CD4-positive, alpha-beta T cell treated with Interleukin-15 for 1 hour (primary cell): ENCODE measurements at places on chromosomes 6 and 20.

GRCh38 chr20:37333848-37334318 lies 12.1 kb upstream of the SRC start:
- peak; percentile 80 for DNase-seq

DNA sequence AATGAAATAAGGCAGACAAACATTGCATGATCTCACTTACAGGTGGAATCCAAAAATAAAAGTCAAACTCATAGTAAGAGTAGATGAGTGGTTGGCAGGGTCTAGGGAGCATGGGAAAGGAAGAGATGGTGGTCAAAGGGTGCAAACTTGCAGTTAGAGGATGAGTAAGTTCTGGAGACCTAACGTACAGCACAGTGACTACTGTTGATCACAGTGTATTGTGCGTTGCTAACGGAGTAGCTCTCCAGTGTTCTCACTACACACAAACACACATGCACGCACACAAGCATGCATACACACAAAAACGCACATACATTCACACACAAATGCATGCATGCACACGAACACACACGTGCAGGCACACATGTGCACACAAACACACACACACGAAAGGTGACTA lies 54.9 kb downstream of the LY86 start:
- no peak for DNase-seq

DNA sequence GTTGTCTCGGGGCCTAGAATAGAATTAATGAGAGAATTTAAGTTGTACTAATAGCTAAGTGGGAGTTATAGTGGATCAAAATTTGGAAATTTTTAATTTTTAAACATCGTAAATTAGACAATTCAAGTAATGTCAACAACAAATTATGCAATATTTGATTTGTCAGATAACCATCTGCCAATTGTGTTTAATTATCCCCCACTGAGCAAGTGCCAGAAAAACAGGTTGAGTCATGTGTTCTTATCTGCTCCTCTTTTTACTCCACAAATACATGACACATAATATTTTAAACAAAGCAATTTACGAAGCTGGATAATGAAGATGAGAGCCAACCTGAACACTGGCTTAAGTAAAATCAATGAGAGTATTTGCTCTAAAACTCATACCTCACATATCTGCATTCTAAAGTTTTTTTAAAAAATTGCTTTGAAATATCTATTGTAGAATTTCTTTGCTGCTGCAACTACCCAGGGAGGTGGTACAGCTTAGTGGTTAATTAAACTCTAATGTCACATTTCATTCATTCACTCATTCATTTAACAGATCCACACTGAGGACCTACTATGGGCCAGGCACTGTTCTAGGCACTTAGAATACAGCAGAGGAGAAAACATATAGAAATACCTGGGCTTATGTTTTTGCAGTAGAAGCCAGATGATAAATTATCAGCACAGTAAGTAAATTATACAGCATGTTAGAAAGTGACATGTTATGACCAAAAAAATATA lies 57.1 kb upstream of the MAP7 start:
- no peak for DNase-seq

DNA sequence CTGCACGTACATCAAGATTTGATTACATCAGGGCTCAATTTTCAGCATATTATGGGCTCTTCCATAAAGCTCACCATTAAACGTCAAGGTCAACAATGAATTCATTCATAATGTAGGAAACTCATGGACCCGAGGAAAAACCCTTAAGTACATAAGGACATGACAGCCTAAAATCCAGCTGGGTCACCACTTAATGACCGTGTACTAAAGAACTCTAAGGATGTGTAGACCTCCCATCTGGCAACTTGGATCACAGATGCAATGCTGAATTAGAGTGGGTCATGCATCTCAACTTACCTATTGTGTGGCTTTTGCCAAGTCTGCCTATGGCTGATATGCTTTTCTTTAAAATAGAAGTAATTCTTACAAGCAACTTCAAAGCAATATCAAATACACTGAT lies 26.7 kb upstream of the DEFB112 start:
- DNase-seq, result no peak

GRCh38 chr6:169169941-169170582 lies 83.6 kb downstream of the THBS2 start:
- DNase-seq, result peak; percentile 15

DNA sequence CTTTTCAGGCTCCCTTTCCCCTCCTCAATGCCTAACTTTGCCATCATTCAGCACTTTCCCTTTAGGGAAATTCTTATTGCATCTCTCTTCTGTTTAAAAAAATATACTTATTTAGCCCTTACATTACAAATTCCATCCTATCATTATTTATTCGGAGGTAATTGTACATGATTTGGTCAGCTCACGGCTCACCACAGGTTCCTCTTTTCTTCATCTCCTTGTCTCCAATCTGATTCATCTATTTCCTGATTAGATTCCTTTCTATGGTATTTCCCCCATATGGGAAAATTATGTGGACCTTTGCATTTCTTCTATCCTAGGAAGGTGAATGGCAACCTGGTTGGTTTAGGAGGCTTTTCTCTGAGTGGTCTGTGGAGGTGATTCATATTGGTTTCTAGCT lies 12.9 kb upstream of the EMILIN3 start:
- DNase-seq, result no peak

- no peak for DNase-seq
These were observed 737.1 kb downstream of the DHX35 start for GRCh38 chr20:39699166-39699725.

DNA sequence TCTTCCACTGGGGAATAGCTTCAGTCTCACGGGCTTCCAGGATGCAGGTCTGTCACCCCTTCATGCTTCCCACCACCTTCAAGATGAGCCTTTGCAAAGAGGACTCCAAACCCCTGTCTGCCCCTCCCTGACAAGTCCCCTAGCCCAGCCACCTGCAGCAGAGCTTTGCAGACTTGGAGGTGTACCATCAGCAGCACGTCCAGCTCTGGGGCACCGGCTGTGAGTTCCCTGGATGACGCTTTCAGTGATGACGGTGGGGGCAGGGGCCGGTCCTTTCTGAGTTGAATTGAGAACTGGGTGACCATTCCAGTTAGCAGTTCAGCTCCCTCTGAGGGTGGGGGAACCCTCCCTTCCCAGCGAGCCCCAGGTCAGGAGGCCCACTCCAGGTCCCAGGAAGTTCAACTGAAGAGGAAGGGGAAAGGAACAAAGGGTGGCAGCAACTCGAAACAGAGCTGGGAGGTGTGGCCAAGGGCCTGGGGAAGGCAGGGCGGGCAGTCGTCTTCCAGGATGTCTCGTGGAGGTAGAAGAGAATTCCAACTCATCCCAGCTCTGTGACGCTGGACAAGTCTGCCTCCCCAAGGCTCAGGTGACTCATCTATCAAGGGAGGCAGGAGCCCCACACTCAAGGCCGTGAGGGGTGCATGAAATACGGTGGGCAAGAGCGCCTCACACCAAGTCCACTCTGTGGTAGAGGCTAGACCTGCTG lies 86.0 kb downstream of the PTPN1 start:
- DNase-seq, result no peak

- no peak for DNase-seq
These were observed 458.4 kb downstream of the CD83 start for GRCh38 chr6:14575961-14576360.

DNA sequence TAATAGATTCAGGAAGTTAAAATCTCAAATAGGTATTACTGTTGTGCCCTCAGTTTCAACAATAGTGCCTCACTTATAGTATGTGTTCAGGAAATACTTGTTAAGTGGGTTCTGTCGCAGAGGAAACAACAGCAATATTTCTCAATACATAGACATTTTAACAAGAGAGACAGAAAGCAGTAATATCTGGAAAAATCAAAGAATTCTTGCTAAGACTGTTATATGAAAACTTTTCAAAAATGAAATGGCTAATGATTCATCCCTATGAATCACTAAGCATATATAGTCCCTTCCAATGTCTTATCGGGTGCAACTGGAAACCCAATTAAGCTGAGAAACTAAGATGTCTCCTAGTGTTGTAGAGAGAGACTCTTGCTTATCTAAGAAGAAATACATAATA lies 668.9 kb downstream of the TFAP2A start:
- DNase-seq, result no peak

GRCh38 chr6:34328969-34329368 lies 63.5 kb downstream of the NUDT3 start:
- DNase-seq, result no peak

- DNase-seq, result peak; percentile 72
These were observed 31.1 kb downstream of the CEBPB start for GRCh38 chr20:50221501-50222308.

DNA sequence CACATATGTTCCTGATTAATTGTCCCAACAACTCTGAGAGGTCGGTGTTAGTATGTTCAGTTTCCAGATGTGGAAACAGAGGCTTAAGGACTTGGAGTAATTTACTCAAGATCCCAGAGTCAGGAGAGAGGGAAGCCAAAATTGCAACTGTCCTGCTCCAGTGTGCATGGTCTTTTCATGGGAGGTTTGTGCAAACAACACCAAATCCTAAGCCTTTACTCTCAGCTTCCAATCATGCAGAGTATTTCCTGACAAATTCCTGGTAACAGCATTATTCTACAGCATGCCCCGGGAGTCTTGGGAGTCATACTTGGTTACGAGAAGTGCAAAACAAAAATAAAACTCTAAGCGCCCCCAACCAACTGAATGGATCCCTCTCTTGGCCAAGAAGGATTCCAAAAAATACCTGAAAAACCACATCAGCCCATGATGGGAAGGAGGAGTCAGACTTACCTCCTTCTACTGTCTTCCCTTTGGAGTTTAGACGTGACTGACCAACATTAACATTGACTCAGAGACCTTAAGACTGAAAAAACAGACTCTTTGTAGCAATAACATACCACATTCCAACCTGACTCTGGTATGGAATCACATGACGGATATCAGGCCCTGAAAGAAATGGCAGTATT lies 30.8 kb upstream of the PPP1R3G start:
- no peak for DNase-seq

GRCh38 chr6:31901415-31901952 lies 402 bp downstream of the ZBTB12 start:
- DNase-seq, result peak; percentile 65

DNA sequence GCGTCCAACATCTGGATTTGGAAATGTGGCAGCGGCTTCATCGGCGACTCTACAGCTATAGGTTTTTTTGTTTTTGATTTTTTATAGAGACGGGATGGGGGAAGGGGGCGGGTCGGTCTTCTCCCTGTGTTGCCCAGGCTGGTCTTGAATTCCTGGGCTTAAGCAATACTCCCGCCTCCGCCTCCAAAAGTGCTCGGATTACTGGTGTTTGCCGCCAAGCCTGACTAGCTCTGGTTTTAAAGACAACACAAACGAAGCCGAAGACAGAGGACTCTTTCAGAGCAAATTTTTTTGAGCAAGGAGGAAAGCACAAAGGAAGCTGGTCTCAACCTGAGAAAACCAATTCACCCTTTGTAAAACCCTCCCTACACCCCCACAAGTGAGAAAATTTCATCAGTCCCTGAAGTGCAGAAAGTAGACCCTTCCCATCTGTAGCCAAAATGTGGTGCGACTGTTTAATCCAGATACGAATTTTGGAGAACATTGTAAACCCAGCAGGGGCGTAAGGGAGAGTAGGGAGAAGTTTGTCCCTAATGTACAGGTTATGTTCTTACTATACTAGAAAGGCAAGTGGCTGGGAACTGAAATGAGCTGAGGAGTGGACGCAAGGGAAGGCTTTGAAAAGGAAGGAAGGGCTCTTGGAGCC lies 185.9 kb downstream of the TRIM27 start:
- DNase-seq, result no peak

- no peak for DNase-seq
These were observed 32.5 kb downstream of the SLC22A23 start for GRCh38 chr6:3424185-3424927.

- no peak for DNase-seq
These were observed 217.5 kb upstream of the THEMIS start for GRCh38 chr6:128118401-128118800.

GRCh38 chr6:148516617-148517016 lies 174.0 kb downstream of the SASH1 start:
- no peak for DNase-seq

DNA sequence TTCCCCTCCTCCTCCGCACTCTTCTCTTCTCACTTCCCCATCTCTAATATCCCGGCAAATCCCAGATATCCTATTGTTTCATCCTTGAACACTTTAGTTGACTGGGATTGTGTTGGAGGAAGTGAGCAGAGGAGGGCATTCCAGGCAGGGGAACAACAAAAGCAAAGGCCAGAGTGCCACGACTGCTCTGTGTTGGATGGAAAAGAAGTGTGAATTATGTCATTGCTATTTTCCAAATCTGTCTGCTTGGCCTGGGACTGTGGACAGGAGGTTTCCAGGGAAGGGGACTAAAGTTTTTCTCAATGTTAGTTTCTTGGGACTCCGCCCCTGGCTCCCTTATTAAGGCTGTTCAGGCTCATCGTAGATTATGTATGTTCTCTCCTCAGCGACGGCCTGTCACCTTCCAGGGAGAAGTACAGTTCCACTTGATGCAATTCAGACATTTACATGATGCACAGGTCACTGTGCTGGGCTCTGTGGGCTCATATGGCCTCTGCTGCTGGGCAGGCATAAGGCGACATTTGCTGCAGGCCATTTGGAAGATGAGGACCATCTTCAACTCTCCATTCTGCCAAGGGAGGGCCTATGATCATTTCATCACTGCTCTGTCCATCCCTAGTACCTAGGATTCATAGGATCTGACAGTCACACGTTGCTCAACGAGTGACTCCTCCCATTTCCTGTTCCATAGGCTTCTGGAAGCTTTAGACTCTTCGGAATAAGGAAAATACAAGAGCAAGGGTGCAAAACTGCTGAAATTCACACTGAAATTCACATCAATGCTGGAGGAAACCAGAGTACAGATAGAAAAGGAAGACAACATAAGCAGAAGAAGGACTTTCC lies 99.1 kb upstream of the KCNK16 start:
- DNase-seq, result no peak

DNA sequence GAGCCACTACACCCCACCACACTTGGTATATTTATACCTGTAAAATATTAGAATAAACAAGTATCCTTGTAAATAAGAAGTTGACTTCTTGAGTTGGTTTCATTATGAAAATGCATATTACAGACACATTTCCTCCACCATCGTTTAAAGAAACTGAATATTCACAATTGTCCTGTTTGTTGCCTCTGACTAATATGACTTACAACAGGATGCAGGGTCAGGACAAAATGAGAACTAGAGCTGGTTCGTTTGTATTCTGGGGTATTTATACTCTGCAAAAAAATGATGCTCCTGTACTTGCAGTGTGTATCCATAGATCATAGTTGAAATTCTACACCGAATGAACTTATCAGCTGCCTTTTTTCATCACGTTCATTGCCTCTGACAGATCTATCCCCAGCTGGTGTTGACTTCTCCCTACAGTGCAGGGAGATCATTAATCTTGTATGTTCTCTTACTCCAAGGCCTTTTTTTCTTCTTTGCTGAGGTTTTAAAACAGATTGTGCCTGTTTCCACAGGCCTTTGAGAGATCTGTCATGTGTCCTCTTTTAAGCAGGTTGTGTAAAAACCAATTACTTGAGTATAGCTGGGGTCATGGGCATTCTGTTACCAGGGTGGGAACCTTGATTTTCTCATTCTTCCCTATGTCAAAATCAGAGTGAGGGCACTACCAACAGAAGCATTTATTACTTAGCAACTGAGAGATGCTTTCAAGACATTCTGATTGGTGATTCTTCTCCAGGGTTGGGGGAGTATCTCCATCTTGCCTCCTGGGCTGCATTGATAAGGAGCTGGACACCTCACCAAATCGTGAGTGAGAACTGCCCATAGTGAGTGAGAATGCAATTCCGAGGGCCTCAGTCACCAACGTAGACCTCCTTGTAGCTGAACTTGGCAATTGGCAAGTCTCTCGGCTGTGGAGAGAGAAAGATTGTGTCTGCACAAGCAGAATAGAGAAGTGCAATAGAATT lies 78.8 kb upstream of the CD83 start:
- no peak for DNase-seq
